Right ventricle myocardium superior (tissue), 1 donor: ENCODE measurements at places on chromosomes 6 and 20.

DNA sequence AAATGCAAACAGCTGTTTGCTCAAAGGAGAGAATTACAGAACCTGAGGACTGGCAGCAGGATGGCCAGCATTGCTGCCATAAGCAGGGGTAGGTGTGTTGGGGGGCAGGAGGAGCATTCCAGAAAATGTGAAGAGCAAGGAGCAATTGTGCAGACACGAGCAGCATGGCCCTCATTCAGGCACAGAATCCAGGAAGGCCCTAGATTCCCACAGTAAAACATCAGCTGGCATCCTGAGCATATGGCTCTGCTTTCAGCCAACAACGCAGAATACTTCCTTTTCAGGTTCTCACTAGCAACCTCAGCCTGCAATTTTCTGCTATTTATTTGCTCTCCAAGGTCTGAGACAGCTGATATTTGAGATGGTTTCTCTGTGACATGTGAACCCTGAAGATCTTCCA lies 243.4 kb upstream of the POU3F2 start:
- DNase-seq: no peak

DNA sequence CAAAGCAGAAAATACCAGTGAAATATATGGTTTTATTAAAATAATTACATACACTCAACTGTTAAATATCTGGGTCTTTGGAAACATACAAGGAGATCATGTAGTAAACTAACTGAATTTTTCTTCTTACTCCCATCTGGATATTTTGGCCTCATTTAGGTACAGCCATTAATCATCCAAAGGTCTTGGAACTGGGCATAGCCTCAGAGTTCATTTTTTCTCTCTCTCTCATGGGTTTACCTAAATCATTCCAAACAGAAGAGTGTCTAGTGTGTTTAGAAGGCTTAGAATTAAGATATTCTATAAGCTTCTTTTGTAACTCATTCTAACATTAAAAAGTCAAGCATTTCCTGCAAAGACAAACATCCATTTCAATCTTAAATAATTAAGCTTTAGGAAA lies 79.4 kb downstream of the HMGCLL1 start:
- DNase-seq: no peak

- peak; percentile 72 for DNase-seq
Measured at GRCh38 chr20:20786428-20786827, 74.0 kb upstream of the RALGAPA2 start.

DNA sequence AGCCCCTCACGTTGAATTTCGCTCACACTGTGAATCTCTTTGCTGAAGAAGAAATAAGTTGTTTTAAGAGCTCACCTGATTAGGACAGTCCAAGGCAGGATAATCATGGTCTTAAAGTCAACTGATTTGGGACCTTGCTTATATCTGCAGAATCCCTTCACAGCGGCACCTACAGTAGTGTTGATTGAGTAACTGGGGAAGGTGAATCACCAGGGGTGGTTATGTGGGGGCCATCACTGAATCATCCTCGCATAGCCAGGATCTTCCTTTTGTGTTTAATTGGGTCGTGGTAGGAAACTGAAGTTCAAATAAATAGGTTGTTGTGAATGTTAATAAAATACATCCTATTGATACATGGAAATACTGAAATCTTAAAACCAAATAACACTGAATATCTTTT lies 20.2 kb upstream of the MICA start:
- DNase-seq: no peak

DNA sequence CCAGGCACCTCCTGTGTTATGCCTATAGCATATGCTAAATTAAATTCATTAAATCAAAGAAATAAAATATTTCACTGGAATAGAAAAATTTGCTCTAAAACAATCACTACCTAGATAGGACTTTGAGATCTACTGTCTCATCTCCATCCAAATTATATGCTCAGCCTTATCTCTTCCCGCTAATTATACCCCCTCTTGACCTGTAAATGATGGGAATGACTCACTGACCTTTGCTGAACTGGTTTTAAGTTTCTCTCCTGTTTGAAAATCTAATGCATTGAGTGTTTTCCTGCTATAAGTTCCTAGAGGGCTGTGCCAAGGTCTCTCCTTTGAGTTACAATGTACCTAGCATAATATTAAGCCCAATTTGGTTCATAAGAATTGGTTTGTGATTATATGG lies 110.1 kb downstream of the BMP2 start:
- no peak for DNase-seq
